ENCODE measurements at places on chromosomes 5 and 9. TPM values are rescaled to one million over a fixed set of nuclear protein-coding genes. Genes with fewer than 3 reads are reported as not detected.

DNA sequence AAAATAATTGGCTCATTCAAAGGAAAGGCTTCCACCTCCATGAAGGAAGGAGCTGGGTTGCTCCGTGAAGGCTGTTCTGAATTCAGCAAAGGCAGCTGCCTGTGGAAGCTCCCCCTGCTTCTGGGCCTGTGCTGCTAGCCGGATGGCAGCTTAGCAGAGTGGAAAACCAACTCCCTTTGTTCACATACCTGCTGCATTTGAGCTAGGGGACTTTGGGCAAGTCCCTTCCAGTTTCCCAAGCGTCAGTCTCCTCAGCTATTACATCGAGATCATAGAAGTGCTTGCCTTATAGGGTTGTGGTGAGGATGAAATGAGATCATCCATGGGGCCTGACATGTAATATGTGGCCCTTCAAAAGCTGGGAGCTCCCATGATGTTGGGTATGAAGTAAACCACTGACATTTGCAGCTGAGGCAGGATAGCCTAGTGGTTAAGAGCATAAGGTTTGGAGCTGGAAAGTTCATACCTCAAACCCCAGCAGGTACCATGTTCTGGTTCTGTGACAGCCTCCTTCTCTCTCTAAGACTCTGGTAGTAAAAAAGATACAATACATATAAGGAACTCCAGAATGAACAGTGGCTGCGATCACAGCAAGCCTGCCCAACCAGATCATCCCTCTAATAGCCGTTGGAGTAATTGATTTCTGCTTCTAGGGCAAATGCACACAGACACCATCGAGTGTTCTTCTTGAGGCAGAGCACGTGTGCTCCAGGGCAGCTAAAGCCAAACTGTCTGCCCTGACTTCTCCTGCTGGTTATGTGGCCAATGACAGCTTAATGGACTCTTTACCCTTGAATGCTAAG is 11.0 kb upstream of the DENND1A start:
- no peak for DNase-seq

GRCh38 chr5:152560512-152561137 is 155.5 kb upstream of the NMUR2 start:
- DNase-seq, result no peak

- no peak for DNase-seq
Measured at GRCh38 chr9:15150939-15151338, 156.1 kb downstream of the TTC39B start.

- DNase-seq, result no peak
Measured at GRCh38 chr5:147464211-147464610, 45.7 kb downstream of the DPYSL3 start.

DNA sequence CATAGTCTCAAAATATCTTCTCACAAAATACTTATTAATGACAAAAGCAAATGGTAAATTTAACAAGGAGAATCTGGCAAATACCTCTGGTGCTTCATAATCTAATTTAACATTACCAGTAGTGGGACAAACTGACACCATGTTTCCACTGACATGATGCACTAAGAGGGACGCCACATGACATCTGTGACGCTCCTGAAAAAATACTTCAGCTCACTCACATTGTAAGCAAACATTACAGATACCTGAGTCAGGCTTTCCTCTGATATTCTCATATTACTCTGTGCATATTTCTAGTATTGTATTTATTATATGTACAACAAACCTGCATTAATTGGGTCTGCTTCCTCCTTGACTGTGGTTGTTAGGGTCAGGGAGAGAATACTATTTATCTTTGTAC is 56.7 kb upstream of the OSMR start:
- no peak for DNase-seq

DNA sequence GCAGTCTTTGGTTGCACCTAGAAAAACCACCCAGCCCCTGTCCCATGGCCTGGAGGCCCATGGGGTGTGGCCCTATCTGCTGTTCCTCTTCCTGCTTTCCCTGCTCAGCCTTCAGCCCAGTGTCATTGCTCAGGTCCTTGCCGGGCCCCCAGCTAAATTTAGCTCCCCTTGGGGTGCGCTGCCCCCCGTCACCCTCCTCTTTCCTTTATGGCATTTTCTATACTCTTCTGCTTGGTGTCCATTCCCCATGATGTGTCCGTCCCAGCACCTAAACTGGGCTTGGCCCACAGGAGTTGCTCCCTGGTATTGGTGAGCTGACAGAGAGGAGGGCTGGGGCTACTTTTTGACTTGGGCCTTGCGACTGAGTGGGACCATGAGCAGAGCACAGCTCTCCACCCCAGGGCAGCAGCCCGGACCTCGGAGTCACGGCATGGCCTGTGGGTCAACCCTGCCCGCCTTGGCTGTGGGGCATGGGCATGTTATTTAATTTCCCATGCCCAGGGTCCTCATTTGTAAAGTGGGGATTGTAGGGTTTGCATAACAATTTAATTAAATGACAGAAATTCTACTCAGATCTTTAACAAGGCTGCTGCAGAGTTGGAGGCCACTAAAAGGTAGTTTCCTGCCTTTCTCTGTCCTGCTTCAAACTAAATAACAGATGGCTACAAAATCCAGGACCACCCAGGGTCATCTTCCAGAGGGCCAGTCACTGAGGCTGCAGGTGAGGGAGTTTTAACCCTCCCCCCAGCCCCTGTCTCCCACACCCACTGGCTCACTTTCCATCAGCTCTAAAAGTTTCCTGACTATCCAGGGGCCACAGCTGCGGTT is 98.2 kb downstream of the DAP start:
- DNase-seq, result no peak

GRCh38 chr9:136531186-136531903 is 14.5 kb downstream of the NOTCH1 start:
- DNase-seq, result no peak

DNA sequence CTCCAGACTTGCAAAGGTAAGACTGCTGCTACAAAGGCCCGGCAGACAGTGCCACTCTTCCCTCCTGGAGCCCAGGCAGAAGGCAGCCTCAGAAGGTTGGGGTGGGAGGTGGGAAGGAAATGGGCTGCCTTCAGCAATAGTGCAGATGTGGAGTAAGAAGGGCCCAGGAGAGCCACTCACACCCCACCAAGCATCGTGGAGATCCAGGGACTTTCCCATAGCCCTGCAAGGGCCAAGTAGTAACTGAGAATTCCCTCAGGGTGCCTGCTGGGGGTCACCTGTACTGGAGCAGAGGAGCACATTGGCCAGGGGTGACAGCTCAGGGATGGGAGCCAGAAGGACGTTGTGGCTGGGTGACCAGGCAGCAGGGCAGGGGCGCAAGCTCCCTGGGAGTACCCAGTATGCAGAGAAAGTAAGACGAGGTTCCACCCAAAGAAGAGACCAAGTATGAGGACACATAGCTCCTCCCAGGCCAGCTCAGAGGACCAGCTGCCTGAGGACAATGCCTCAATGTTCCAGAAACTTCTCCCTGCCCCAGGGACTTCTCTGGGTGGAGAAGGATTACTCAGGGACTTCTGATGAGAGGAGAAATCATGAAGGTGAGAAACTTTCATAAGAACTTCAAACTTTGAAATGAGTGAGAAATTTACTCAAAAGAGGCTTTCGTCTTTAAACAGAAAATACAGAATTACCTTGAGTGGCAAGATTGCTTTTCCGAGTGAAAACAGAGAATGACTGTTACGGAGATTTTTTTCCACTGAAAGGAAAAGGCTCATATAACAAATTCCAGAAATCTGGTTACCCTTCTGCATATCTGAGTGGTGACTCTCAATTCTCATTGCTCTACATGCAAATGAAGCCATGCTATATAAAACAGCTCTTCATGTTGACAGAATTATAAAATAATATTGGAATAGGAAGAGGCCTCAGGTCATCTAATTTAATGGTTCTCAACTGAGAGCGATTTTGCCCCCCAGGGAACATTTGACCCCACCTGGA is 87.9 kb upstream of the TRIO start:
- DNase-seq, result no peak

- DNase-seq, result peak; percentile 89
Measured at GRCh38 chr9:121281614-121282276, 13.8 kb downstream of the GSN start.

DNA sequence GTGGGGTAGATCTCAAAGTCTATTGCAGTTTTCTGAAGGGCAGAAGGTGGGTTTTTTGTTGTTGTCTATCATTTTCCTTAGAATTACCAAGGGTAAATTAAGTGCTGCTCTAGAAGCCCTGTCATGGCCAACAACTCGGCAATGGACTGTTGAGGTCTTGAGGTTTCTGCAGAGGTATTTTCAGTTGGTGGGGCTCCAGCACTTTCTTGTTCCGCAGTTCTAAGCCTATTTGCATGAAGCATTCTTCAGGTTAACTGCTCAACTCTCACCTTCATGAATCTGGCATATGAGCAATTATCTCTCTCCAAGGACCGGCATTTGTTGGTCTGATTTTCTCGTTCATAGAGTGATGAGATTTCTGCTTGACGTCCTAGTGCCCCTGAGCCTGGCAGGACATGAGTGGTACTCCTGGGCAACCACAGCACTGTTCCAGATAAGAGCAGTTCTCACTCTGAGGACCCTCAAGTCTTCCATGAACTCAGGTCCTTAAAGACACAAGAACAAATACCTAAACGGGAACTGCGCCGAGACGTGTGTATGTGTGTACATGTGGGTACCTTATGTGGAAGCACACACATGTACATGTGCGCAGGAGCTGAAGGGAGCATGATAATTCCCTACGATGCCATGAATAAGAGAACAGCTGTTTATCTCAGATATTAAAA is 544.5 kb downstream of the CSNK1G3 start:
- DNase-seq, result no peak

DNA sequence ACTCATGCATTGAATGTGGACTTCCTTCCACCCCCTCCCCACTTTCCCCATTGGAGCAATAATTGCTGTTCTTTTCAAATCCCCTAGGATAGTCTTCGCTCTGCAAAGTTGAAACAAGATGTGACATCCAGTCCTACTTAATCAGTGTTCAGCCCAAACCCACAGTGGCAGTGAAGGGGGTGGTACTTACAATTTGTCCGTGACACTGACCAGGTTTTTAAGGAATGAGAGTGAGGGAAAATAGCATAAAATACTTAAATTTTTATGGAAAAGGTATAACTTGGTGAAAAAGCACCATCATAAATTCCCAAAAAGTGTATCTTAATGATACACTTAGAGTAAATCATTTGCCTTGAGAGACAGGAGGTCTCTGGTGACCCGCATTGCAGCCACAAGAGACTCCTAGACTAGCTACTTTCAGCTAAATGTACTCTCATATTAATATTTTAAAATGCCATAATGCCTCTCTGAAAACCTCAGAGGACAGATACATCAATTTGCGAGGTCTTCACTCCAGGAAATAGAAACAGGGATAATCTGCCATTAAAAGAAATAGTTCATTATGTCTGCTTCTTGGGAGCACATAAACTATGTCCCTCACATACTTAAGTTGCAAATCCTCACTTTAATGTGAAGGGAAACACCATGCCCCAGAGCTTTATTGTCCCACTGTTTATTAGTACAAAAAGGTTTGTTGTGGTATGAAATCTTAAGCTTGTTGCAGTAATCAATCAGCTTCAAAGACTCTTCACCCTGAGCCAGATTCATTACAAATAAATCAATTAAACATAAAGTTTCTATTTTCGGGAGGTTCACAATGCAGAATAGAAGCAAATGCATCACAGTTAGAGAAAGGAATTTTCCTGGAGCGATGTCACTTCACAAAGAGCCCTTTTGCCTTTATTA is 343.6 kb upstream of the ISL1 start:
- DNase-seq, result no peak

DNA sequence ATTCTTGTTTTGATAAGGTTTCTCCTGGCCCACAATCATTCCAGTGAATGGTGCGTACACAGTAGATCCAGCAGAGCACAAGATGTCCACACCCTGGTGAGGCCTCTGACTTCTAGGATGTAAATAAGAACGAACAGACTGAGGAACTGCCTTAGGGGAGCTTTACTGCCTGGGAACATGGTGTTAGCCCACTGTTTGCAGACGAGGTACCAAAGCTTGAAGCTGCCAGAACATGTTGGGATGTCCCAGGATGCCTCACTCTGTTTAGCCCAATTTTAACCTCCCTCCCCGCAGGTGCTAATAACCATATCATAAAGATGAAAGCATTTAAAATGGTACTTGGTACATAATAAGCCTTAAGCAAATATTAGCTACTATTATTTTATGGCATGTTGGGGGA is 3.5 kb downstream of the LECT2 start:
- DNase-seq, result no peak

- DNase-seq, result no peak
Measured at GRCh38 chr5:65390208-65390607, 91.5 kb downstream of the ADAMTS6 start.

- no peak for DNase-seq
Measured at GRCh38 chr5:43209060-43209459, 17.0 kb downstream of the NIM1K start.

DNA sequence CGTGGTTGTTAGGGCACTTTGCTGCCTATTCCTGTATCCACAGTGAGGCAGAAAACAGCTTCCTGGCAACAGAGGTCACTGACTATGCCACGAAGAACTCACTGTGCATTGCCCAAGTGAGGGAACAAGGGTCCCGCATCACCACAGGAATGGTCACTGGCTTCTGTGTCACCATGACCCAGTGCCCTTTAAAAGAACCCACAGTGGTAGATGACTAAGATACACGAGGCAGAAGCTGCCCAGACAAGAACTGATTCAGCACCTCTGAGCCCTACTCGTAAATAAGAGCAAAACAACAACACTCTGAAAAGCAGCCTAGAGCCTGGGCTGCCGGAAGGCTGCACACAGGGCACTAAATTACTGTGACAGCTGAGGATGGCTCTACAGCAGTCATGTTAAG is 236.6 kb upstream of the RASEF start:
- no peak for DNase-seq

- DNase-seq, result no peak
Measured at GRCh38 chr5:125026867-125027731, 280.7 kb upstream of the ZNF608 start.

DNA sequence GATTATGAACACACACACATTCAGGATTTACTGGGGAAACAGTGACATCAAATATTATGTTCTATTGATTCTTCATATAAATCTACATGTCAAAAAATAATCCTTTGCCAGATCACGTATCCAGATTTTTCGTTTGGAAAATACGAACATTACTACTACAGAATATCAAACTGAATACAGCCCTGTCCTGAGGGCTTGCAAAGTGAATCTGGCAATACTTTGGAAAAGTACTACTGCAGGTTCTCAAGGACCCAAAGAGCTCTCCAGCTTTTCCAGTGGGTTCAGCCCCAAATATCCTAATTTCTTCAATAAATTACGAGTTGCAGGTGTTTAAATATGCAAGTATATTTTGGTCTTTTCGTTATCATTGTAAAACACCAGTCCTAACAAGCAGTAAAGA is 411 bp upstream of the NDUFS4 start:
- DNase-seq, result no peak

GRCh38 chr9:82894548-82894947 is 168.4 kb downstream of the RASEF start:
- no peak for DNase-seq

- DNase-seq, result no peak
Measured at GRCh38 chr5:57778501-57779091, 296.0 kb upstream of the ACTBL2 start.

GRCh38 chr9:130682421-130683121 is 11.0 kb upstream of the EXOSC2 start:
- DNase-seq, result peak; percentile 67

Gene IL3
- total RNA-seq, result not detected

Gene PCDHB14
- total RNA-seq, result 4.3 TPM

Gene ABO
- 1.1 TPM for total RNA-seq

Gene SRP19
- total RNA-seq, result 48.0 TPM

Gene NR5A1
- not detected for total RNA-seq

Gene KCNN2
- total RNA-seq, result 22.4 TPM

Gene CER1
- total RNA-seq, result not detected

Gene PDCD1LG2
- 2.9 TPM for total RNA-seq

Gene PDE6A
- total RNA-seq, result not detected

Gene INSL4
- not detected for total RNA-seq

Gene GDF9
- 0.20 TPM for total RNA-seq

Gene SVEP1
- 12.7 TPM for total RNA-seq

Gene ALDH1B1
- total RNA-seq, result 13.7 TPM

Gene PCDHB12
- total RNA-seq, result 2.3 TPM

Measured in right atrium auricular region (tissue), 2 donors.